Tibial nerve (tissue), 4 donors: ENCODE measurements at places on chromosomes 13 and 19. TPM values are rescaled to one million over a fixed set of nuclear protein-coding genes. Genes with fewer than 3 reads are reported as not detected.

The TMED1 gene
- 29.8 TPM for total RNA-seq

The AZU1 gene
- total RNA-seq, result not detected

The ZNF135 gene
- 11.1 TPM for total RNA-seq

The CYP2A7 gene
- not detected for total RNA-seq

The ADGRE1 gene
- 1.7 TPM for total RNA-seq

The ZNF324B gene
- total RNA-seq, result 23.4 TPM

The GSX1 gene
- total RNA-seq, result not detected

The SMIM44 gene
- total RNA-seq, result not detected

The GNA15 gene
- total RNA-seq, result 5.2 TPM

The CD70 gene
- not detected for total RNA-seq

The CYP2F1 gene
- not detected for total RNA-seq

The LENG9 gene
- total RNA-seq, result 9.6 TPM

The POU4F1 gene
- not detected for total RNA-seq

The S1PR2 gene
- total RNA-seq, result 11.6 TPM

The LILRA1 gene
- total RNA-seq, result 1.2 TPM

- no peaks in the 10 kb centered on the region for H3K36me3 ChIP-seq
- H3K27me3 ChIP-seq, result no peaks in the 10 kb centered on the region
- H3K4me3 ChIP-seq, result no peak overlapping the region
- DNase-seq, result no peak
Measured at GRCh38 chr13:32150239-32150638, 118.7 kb downstream of the FRY start.

DNA sequence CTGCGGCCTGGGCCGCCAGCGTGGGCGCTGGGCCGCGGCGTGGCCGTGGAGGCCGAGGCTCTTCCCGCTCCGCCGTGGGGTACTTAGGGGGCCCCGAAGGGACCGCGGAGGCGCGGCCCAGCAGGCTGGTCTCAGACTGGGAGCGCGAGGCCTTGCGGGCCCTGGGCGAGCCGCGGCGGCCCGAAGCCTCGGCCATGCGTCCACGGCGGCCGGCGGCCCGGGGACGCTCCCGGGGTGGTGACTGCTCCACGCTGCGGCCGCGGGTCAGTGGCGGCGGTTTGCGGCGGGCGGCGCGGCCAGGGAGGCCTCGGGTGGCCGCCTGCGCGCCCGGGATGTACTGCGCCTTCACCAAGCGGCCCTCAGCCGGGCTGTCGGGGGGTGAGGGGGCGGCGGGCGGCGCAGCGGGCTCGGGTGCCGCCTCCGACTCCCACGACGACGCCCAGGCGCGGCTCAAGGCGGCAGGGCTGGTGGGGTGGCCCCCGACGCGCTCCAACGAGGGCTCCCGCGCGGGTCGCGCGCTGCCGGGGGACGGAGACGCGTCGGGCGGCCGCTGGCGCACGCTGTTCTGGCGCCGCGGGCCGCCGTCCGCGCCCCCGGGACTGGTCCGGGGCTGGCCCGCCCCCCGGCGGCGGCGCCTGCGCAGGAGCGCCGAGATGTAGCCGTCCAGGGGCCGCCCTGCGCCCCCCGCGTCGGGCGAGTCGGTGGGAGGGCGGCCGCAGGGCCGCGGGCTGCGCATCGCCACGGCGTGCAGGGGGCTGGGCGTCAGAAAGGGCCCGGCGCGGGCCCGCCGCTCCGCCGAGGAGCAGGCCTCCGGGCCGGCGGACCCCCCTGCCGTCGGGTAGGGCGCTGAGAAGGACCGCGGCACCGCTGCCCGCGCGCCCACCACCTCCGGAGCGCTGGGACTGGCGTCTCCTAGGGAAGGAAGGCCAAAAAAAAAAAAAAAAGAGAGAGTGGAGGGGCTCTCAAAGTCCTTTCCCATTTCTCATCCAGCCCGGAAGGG lies 11.7 kb downstream of the DACT3 start:
- H3K36me3 ChIP-seq, result no peaks in the 10 kb centered on the region
- H3K27ac ChIP-seq, result no peak overlapping the region
- no peak overlapping the region for H3K4me3 ChIP-seq
- no peak for DNase-seq
- no peaks in the 10 kb centered on the region for H3K27me3 ChIP-seq

GRCh38 chr13:110555601-110556223 lies 5.8 kb downstream of the RAB20 start:
- H3K36me3 ChIP-seq, result peaks cover 16% of the 10 kb centered on the region
- no peak overlapping the region for H3K4me3 ChIP-seq
- peak overlapping the region; percentile 81 for H3K27ac ChIP-seq
- H3K27me3 ChIP-seq, result no peaks in the 10 kb centered on the region
- DNase-seq, result no peak
- peaks cover 8% of the 10 kb centered on the region for H3K4me1 ChIP-seq

DNA sequence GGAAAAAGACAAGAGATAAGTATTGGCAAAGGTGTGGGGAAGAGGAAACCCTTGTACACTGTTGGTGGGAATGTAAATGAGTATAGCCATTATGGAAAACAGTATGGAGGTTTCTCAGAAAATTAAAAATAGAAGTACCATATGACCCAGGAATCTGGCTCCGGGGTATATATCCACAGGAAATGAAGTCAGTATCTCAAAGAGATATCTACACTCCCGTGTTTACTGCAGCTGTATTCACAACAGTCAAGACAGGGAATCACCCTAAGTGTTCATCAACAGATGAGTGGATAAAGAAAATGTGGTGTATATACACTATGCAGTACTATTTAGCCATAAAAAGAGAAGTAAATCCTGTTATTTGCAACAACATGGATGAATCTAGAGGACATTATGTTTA lies 13.5 kb downstream of the KCTD12 start:
- DNase-seq, result no peak

GRCh38 chr19:47480658-47481057 lies 3.4 kb downstream of the KPTN start:
- no peaks in the 10 kb centered on the region for H3K4me1 ChIP-seq
- no peak overlapping the region for H3K27ac ChIP-seq
- H3K36me3 ChIP-seq, result no peaks in the 10 kb centered on the region
- no peak for DNase-seq
- H3K27me3 ChIP-seq, result peaks cover 11% of the 10 kb centered on the region

DNA sequence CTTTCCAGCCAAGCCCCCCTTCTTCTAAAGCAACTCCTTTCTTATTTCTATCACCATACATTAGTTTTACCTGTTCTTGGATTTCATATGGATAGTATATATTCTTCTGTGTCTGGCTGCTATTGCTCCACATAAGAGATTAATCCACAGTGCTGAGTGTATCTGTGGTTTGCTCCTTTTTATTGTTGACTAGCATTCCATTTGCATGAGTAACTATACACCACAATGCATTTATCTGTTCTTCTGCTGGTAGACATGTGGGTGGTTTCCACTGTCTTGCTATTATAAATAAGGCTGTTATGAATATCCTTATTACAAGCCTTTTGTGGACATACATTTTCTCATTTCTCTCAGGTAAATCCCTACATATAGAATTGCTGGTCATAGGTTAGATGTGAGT lies 138.2 kb downstream of the SLC7A1 start:
- no peak for DNase-seq
- H3K27ac ChIP-seq, result no peak overlapping the region

GRCh38 chr19:13428352-13428751 lies 77.9 kb downstream of the CACNA1A start:
- DNase-seq, result peak; percentile 4
- no peak overlapping the region for H3K27ac ChIP-seq
- no peaks in the 10 kb centered on the region for H3K36me3 ChIP-seq
- H3K27me3 ChIP-seq, result no peaks in the 10 kb centered on the region

DNA sequence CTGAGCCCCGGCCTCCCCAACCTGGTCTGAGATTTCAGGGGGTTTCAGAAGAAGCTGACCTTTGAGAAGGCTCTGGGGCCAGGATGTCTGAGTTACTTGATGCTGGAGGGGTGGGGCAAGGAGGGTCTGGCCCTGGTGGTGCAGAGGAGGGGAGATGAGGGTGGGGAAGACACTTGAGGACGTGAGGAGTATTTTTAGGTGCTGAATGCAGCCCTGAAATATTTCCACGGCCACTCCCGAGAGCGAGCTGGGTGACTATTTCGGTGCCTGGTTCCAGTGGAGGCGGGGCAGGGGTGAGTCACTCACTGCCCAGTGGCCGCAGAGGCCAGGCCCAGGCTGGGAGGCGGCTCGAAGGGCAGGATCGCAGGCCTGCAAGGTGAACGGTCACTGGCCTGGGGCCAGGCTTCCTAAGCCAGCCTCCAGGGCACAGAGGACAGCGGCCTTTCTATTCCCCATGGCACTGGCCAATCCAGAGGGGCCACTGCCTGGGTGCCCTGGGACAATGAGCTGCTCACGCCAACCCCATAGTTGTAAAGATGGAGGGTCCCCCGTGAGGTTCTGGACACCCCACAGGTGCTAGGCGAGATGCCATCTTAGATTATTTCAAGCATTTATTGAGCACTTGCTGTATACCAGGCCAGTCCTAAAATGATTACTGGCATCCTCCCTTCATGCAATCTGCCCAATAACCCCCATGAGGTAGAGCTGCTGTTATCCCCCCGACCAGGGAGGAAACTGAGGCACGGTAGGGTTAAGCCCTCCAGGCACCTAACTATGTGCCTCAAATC lies 19.7 kb upstream of the JUND start:
- H3K4me1 ChIP-seq, result peaks cover 42% of the 10 kb centered on the region
- no peak overlapping the region for H3K4me3 ChIP-seq
- peak; percentile 63 for DNase-seq
- H3K36me3 ChIP-seq, result no peaks in the 10 kb centered on the region

DNA sequence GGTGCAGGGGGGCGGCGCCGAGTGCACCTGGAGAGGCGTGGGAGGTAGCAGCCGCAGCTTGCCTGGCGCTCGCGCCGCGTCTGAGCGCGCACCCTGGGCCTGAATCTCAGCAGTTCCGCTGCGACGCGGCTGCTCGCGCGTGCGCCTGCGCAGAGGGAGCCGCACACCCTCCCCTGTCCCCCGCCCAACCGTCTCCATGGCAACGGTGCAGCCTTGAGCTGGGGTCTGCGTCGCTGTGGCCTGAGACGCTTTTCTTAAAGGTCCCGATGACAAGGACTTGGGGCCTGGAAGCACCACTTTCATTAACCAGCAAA lies at the start of gene PNMA8B:
TSS of gene PNMA8B (minus strand) at position 82 of the 314 bp plus-strand sequence. CDS start 402 bp downstream, outside the sequence.
- H3K4me3 ChIP-seq, result peak within 1 kb of the TSS; percentile 11
- H3K4me1 ChIP-seq, result peaks cover 12% of the 10 kb centered on the region
- H3K36me3 ChIP-seq, result no peaks in the 10 kb centered on the region
- no peak within 1 kb of the TSS for H3K27ac ChIP-seq

DNA sequence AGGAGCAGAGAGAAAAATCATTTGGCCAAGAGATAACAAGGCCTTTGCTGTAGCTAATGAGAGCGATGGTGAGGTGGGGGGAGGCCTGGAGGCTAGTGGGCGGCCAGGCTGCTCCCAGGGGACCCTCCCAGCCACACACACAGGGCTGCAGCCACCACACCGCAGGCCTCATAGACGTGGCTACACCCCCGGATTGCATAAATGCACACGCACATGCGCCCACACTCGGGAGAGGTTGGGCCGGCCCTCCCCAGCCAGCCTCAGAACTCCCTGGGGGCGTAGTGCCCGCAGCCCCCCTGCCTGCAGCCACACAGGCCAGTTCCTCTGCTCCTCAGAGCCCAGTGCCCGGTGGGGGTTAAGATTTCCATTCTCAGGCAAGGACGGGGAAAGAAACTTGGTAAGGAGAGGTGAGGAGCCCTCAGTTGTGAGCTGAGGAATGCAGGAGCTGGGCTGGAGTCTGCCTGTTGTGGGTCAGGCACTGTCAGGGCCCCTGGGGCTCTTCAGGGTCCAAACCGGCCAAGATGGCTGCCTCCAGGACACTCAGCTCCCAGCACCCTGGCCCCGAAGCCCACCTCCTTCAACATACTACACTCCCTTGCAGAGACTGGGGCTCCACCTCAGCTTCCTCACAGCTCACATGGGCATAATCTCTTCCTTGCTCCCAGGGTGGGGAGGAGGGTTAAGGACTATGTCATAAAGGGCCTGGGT lies 8.0 kb downstream of the PTH2 start:
- DNase-seq, result no peak
- H3K4me1 ChIP-seq, result no peaks in the 10 kb centered on the region
- H3K27ac ChIP-seq, result no peak overlapping the region
- H3K4me3 ChIP-seq, result no peak overlapping the region

- H3K27me3 ChIP-seq, result no peaks in the 10 kb centered on the region
- H3K27ac ChIP-seq, result peak overlapping the region; percentile 91
- peak; percentile 70 for DNase-seq
- peak overlapping the region; percentile 77 for H3K4me3 ChIP-seq
- peaks cover 58% of the 10 kb centered on the region for H3K4me1 ChIP-seq
- no peaks in the 10 kb centered on the region for H3K36me3 ChIP-seq
Measured at GRCh38 chr19:12668932-12669269, 2.3 kb downstream of the WDR83 start.

GRCh38 chr13:48573213-48574007 lies 40.5 kb upstream of the RCBTB2 start:
- H3K4me1 ChIP-seq, result no peaks in the 10 kb centered on the region
- H3K27ac ChIP-seq, result no peak overlapping the region
- no peaks in the 10 kb centered on the region for H3K36me3 ChIP-seq
- no peaks in the 10 kb centered on the region for H3K27me3 ChIP-seq
- no peak for DNase-seq

DNA sequence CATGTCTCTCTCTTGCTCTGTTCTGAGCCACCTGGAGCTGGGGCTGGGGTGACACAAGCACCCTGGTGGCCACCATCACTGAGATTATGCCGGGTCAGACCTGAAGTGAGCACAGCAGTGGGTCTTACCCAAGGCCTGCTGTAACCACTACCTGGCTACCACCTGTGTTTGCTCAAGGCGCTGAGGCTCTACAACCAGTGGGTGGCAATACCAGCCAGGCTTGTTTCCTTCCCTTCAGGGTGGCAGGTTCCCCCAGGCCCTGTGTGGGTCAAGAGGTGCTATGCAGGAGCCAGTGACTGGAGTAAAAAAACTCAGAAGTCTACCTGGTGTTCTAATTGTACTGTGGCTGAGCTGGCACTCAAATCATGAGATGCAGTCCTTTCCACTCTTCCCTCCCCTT lies 8.0 kb upstream of the ZNF443 start:
- H3K4me1 ChIP-seq, result no peaks in the 10 kb centered on the region
- H3K4me3 ChIP-seq, result no peak overlapping the region
- H3K27me3 ChIP-seq, result no peaks in the 10 kb centered on the region
- H3K27ac ChIP-seq, result no peak overlapping the region
- H3K36me3 ChIP-seq, result no peaks in the 10 kb centered on the region
- DNase-seq, result no peak

GRCh38 chr13:76285463-76285862 lies 600.7 kb downstream of the KCTD12 start:
- H3K4me3 ChIP-seq, result no peak overlapping the region
- H3K4me1 ChIP-seq, result no peaks in the 10 kb centered on the region
- H3K27me3 ChIP-seq, result no peaks in the 10 kb centered on the region

- no peaks in the 10 kb centered on the region for H3K36me3 ChIP-seq
- no peaks in the 10 kb centered on the region for H3K4me1 ChIP-seq
- H3K27me3 ChIP-seq, result no peaks in the 10 kb centered on the region
- no peak overlapping the region for H3K4me3 ChIP-seq
- H3K27ac ChIP-seq, result no peak overlapping the region
Measured at GRCh38 chr13:36839981-36840380, 21.0 kb downstream of the RFXAP start.

- H3K27ac ChIP-seq, result no peak overlapping the region
- H3K27me3 ChIP-seq, result no peaks in the 10 kb centered on the region
- H3K4me3 ChIP-seq, result no peak overlapping the region
Measured at GRCh38 chr13:73664851-73665250, 469.4 kb downstream of the KLF12 start.

GRCh38 chr13:113034451-113035212 lies 65.6 kb downstream of the MCF2L start:
- H3K27ac ChIP-seq, result no peak overlapping the region
- H3K36me3 ChIP-seq, result no peaks in the 10 kb centered on the region
- no peaks in the 10 kb centered on the region for H3K27me3 ChIP-seq
- peaks cover 10% of the 10 kb centered on the region for H3K4me1 ChIP-seq
- DNase-seq, result no peak
